ENCODE measurements at places on chromosomes 7 and 10.

DNA sequence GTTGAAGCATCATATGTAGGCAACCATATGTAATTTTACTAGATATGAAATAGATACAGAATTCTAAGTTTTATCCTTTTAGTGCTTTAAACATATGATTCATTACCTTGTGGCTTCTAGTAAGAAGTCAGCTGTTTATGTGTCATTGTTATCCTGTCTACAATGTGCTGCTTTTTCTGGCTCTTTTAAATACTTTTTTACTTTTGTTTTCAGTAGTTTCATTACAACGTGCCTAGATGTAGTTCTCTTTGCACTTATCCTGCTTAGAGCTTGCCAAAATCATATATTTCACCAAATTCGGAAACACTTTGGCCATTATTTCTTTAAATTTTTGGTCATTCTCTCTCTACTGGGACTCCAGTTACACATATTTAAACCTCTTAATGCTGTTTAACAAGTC is 26.4 kb downstream of the YAE1 start:
- DNase-seq: peak; percentile 70

GRCh38 chr7:27156508-27156898 is at the start of gene HOXA7:
TSS of gene HOXA7 (minus strand) at chr7:27156675. CDS start at chr7:27156545, 130 bp downstream.
- peak; percentile 81 for DNase-seq

DNA sequence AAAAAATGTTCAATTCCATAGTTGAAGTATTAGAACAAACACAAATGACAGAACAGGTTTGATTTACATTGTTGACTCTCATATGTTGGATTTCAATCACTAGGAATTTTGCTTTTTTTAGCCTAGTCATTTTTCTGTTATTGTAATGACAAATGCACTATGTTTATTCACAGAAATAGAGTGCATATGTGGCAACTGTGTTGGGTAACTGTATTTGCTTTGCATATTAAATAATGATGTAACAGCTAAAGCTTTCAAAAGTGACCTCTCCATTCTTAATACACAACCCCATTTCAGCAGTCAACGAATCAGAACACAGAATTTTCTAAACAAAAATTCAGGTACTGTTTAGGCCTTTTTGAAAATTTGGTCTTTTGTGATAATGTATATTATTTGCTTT is 54.0 kb upstream of the SLC26A5 start:
- no peak for DNase-seq

DNA sequence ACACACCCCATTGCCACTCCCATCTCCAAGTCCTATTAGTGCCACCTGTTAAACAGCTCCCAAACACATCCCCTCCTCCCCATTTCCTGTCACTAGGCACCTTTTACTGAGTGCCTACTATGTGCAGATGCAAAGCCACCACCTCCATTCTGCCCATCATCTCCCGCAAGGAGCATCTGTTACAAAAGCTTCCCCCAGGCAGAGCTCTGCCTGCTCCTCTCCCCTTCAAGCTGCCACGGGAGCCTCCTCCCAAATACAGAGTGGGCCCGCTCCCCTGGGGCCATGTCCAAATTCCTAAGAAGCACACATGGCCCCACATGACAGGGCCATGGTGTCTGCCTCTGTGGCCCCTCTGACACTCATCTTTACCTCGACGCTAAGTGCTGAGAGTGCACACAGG is 149.7 kb downstream of the OAT start:
- DNase-seq: no peak

GRCh38 chr10:58438340-58438871 is 53.2 kb downstream of the TFAM start:
- peak; percentile 39 for DNase-seq

DNA sequence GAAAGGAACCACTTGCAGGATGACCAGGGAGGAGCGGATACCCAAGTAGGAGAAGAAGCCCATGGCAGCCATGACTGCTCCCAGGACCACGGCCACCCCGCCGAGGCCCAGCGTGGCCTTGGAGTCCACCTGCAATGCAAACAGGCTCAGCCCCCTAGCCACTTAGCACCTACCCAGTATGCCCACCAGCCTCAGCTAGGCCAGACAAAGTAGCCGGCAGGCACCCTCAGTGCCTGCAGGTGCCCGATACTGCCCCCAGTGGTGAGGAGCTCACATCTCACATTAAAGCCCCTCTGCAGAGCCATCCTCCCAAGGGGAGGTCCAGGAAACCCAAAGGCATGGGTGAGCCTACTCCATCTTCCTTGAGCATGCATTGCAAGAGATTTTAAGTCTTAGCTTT is 6.6 kb downstream of the NPC1L1 start:
- peak; percentile 44 for DNase-seq

DNA sequence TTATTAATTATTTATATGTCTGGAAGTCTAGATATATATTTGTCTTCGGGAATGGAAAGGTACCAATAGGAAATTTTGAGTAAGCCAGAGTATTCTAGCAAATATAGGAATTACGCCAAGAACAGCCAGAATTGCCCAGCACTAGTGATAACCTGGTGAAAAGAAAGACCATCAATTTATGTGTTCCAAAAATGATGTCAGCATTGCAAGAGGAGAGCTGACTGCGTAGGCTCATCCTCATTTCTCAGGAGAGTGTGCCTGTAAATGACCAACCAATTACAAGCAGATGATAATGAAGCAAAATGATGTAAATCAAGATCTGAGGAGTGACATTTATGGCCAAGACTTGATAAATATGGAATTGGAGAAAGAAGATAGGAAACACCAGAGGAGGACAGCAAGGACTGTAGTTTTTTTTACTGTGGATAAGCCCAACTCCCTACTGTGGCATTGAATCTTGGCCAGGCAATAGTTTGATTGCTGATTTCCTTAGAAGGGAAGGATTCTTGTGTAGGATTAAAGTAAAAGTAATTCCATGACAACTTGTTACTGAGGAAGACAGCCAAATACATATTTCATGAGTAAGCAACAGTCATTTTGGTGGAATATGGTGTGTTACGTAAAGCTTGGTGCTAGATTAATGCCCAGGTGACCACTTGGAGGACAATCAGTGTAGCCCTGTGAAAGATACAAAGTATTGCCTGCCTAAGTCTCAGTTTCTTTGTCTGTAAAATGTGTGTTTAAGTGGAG is 590.8 kb downstream of the AUTS2 start:
- no peak for DNase-seq

DNA sequence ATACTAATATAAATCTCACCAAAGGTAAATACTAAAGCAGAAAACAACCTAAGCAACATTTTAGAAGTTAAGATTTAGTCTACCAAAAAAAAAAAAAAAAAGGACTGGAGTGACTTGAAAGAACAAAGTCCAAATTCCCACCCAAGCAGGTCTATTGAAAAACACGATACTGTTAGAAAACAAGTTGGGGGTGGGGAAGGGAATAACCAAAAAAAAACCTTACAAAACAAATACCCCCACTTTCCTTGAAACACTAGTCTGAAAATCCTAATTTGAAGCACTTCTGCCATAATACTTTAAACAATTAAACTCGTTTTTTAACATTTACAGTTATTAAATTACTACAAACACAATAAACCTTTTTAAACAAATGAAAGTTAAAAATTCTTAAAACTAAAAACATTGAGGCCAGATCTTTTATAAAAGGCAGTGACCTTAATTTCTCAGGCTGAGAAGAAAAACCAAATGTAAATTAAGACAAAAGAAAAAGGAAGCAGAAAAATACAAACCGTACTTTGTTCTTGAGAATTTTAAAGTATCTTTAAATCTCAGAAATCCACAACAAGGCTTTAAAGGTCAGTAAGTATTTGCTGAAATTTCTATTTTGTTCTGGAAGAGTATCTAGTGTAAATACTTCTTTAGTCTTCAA is 135.1 kb downstream of the NRBF2 start:
- peak; percentile 25 for DNase-seq

DNA sequence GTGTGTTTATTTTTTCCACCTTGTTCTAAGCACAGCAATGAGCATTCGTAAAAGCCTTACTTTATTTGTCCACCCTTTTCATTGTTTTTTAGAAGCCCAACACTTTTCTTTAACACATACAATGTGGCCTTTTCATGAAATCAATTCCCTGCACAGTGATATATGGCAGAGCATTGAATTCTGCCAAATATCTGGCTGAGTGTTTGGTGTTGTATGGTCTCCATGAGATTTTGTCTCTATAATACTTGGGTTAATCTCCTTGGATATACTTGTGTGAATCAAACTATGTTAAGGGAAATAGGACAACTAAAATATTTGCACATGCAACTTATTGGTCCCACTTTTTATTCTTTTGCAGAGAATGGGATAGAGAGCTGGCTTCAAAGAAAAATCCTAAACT is 28.9 kb downstream of the CFTR start:
- DNase-seq: no peak

GRCh38 chr10:12050528-12050927 is 7.9 kb upstream of the UPF2 start:
- no peak for DNase-seq

GRCh38 chr10:51640120-51640819 is 59.1 kb downstream of the CSTF2T start:
- DNase-seq: no peak

DNA sequence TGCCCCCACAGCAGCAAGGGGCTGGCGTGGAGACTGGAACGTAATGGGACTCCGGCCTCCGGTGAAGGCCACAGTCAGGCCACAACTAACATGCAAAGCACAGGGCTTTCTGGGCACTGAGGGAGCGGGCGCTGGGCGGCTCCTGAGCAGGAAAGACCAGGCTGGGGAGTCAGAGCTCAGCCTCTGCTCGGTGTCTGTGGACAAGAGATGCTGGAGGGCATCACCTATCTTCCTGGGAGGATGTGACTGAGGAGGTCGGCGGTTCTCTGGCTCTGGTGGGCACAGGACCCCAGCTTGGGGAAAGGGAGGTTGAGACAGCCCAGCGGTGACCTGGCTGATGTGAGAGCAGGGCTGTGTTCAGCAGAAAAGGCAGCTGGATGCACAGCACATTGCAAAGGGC is 11.7 kb downstream of the CNPY1 start:
- no peak for DNase-seq

GRCh38 chr7:19754521-19755116 is 18.8 kb downstream of the TMEM196 start:
- peak; percentile 67 for DNase-seq

DNA sequence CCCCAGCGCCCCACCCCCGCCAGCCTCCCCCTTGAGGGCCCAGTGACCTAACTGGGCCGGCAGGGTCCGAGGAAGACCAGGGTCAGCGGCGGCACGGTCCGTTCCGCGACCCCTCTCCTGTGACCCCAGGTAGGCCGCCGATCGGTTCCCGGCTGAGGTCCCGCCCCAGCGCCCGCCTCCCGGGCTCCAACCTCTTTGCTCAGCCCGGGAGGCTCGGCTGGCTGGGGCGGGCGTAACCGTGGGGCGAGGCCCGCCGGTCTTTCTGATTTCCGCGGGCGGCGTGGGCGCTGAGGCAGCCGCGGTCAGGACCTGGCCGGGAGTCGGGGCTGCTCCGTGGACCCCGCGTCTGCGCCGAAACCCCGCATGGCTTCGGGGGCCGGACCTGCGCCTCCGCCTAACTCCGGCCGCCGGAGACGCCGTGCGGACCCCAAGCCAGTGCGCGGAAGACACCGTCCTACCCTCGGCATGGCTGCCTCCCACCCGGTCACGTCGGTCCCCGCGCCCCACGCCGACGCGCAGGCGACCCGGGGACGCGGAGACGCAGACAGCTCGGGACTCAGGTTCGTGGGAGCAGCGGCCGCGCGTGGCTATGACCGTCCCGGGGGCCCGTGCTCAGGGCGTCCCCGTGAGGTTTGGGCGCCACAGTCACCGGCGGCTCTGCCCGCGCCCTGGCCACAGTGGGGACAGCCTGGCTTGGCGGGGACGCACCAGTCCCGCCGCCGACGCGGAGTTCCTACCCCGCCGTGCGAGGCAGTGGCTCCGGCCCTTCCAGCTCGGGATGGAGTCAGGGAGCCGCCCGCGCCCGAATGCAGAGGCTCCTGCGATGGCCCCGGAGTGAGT is 1.0 kb upstream of the VENTX start:
- DNase-seq: no peak

GRCh38 chr10:55870186-55870585 is 490.9 kb downstream of the ZWINT start:
- DNase-seq: no peak

DNA sequence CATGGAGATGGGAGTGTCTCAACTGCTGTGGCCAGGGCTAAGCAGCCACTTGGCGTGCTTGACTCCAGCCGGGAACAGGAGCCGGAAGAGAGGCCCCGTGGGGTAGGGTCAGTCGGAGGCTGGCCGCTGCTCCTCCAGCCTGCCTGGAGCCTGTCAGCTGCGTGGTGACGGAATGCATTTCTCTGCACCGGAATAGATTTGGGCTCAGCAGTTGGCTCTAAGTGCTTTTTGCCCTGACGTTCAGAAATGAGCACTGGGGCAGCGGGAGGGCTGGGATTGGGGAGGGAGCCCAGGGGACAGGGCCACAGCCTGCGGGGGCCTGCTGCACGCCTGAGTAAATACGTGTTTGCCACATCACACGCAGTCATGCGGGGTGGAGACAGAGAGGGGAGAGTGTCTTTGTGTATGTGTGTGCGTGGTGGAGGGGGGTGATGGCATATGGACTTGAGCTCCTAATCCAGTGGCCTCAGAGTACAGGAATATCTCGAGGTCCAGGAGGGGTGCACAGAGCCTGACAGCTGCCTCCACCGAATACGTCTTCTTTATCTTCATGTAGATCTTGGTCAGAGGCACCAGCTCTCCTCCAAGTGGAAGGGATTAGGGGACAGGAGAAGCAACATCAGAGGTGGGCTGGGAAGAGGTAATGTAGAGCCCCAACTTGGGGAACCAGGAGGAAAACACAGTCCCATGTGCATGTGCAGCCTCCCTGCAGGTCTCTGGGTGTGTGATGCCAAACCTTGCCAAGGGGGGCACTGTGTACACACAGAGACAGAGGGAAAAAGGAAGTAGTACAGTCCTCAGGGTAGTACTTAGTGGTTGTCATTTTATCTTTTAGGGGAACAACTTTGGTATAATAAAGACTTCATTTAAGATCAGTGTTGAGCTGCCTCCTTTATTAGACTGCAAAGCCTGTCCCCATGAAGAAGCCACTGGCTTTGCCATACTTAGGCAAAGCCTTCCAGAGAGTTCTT is 151.4 kb downstream of the CDH23 start:
- DNase-seq: no peak

- DNase-seq: peak; percentile 47
Measured at GRCh38 chr10:28382525-28383269, 79.8 kb upstream of the MPP7 start.

- peak; percentile 59 for DNase-seq
Measured at GRCh38 chr7:40583667-40584444, 449.1 kb downstream of the SUGCT start.

- no peak for DNase-seq
Measured at GRCh38 chr10:114043532-114044246, at the start of gene ADRB1. TSS of gene ADRB1 (plus strand) at chr10:114043866. CDS start at chr10:114044133, 267 bp downstream.

DNA sequence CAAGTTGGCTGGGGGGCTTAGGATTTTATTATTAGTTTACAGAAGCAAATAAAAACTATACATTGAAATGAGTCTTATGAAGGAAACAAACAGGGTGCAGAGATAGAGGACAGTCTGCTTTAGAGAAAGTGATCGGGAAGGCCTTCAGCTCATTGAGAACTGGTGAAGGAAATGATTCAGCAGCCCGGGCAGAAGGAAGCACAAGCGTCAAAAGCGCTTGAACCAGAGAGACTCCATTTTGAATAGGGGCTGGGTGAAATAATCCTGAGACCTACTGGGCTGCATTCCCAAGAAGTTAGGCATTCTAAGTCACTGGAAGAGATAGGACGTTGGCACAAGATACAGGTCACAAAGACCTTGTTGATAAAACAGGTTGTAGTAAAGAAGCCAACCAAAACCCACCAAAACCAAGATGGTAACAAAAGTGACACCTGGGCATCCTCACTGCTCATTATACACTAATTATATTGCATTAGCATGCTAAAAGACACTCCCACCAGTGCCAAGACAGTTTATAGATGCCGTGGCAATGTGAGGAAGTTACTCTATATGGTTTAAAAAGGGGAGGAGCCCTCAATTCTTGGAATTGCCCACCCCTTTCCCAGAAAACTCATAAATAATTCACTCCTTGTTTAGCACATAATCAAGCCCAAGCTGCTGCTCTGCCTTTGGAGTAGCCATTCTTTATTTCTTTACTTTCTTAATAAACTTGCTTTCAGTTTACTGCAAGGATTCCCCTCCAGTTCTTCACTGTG is 83.1 kb upstream of the MPP7 start:
- no peak for DNase-seq

Data from RPMI7951 (cell line).